CD8-positive, alpha-beta memory T cell (primary cell): ENCODE measurements at places on chromosomes 1 and 21.

DNA sequence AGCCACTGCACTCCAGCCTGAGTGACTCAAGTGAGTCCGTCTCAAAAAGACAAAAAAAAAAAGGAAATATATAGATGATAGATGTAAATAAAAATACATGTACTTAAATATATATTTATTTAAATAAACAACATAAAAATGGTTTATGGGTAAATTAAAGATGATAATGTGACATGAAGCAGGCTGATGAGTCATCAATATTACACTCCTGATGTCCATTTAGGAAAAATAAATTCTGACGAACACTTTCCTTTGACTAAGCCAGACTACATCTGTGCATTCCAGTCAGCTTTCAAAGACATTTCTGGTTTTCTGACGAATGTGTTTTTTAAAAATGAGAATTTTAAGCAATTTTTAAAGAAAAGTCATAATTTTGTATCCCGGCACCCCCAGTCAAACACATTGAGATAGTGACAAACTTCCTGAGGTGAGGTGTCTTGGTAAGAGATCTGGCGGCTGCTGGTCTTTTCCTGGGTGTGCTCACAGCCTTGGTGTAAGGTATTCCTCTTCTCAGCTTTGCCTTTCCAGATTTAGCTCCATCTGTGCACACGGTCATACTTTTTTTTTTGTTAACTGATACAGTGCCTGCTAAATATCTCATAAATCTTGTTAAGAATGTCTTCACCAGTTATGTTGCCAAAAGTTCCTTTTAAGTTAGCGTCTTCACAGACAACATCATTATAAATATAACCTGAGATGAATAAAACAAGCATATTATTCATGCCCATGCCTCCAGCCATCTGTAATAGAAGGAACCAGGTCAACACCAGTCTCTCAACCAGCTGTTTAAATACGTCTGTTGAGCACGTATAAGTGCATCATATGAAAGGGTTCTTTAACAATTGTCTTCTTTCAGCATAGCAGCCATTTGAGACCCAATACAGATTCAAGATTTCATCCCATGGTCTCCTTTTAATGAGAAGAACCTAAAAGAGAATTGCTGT lies 214.5 kb upstream of the PLD5 start:
- no peaks in the 10 kb centered on the region for H3K4me1 ChIP-seq
- no peak overlapping the region for H3K4me3 ChIP-seq
- no peak for DNase-seq
- H3K27ac ChIP-seq, result no peak overlapping the region
- no peaks in the 10 kb centered on the region for H3K27me3 ChIP-seq

DNA sequence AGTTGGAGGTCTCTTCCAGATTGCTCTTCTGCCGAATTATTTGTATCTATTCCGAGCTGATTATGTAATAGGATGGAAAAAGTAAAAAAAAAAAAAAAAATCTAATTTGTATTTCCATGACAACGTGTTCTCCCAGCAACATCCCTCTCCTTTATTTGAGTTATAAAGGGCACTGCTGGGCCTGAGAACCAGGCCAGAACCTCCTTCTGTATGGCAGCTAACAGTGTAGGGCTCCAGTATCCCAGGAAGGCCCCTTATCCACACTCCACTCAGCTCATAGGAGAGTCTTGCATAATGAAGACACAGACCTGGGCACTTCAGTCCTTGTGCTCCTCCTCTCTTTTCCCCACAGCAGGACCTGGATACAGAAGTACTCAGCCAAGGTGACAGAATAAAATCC lies 3.7 kb upstream of the IPO9 start:
- peaks cover 12% of the 10 kb centered on the region for H3K4me1 ChIP-seq
- H3K27ac ChIP-seq, result no peak overlapping the region
- DNase-seq, result no peak
- H3K27me3 ChIP-seq, result no peaks in the 10 kb centered on the region
- H3K4me3 ChIP-seq, result no peak overlapping the region
- no peaks in the 10 kb centered on the region for H3K36me3 ChIP-seq

GRCh38 chr1:197150336-197151005 lies 4.0 kb upstream of the ASPM start:
- H3K4me3 ChIP-seq, result no peak overlapping the region
- DNase-seq, result no peak
- H3K27me3 ChIP-seq, result no peaks in the 10 kb centered on the region
- H3K4me1 ChIP-seq, result no peaks in the 10 kb centered on the region

- no peak overlapping the region for H3K4me3 ChIP-seq
- DNase-seq, result no peak
- H3K27ac ChIP-seq, result no peak overlapping the region
- no peaks in the 10 kb centered on the region for H3K4me1 ChIP-seq
- H3K27me3 ChIP-seq, result no peaks in the 10 kb centered on the region
Observed at GRCh38 chr1:67818725-67819301, 14.5 kb downstream of the GNG12 start.

DNA sequence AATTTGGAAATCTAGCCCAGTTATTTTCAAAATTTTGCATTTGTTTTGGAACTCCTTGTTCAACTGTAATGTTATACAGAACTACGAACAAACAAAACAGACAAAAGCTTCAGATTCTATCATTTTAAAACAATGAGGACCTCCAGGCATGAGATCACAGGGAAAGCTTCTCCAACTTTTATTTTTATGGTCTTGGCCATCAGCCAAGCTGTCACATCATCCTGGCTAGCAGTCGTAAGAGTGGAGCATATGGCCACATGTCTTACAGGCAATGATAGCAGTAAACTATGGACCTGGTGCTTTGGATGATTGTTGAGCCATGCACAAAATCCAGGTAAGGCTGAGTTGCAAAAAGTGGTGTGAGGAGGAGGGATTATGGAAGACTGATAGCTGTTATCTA lies 299.6 kb downstream of the LMX1A start:
- DNase-seq, result no peak
- no peak overlapping the region for H3K27ac ChIP-seq
- H3K4me3 ChIP-seq, result no peak overlapping the region
- H3K36me3 ChIP-seq, result no peaks in the 10 kb centered on the region

DNA sequence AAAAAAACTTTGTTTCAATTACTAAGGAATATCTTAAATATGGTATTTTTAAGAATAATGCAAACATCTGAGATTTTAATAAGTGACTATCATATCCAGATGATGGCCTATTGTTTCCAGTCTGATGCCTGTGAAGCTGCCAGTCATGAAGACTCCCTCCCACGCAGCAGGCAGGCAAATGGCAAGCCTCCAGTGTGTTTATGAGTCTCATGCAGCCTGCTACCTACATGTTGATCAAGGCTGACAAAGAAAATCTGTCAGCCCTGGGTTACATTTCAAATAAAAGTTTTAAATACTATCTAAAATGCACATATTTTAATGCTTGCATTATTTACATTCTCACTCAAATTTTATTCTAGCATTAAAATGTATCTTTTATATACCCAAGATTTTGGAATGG lies 137.6 kb upstream of the RNPC3 start:
- DNase-seq, result no peak
- no peak overlapping the region for H3K27ac ChIP-seq

- H3K36me3 ChIP-seq, result no peaks in the 10 kb centered on the region
- no peaks in the 10 kb centered on the region for H3K4me1 ChIP-seq
- DNase-seq, result no peak
Observed at GRCh38 chr1:169338617-169339016, 29.0 kb downstream of the NME7 start.

DNA sequence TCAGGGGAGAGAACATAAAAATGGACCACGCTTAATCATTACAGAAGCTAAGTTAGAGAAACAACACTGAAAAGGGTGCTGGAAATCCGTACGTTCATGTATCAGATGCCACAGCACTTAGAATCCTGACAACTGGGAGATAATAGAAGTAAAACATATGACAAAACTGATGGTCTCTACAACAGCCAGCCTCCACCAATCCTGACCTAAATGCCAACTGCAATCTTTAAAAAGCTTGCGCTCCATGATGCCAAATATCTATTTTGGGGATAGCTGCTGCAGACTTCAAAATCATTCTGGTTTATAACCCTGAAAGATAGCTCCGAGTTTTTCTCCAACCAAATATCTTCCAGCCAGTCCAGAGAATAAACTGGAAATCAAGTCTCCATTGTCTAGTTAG lies 178.3 kb downstream of the RERE start:
- H3K36me3 ChIP-seq, result no peaks in the 10 kb centered on the region
- H3K27me3 ChIP-seq, result no peaks in the 10 kb centered on the region
- no peak overlapping the region for H3K27ac ChIP-seq
- no peaks in the 10 kb centered on the region for H3K4me1 ChIP-seq
- no peak overlapping the region for H3K4me3 ChIP-seq

DNA sequence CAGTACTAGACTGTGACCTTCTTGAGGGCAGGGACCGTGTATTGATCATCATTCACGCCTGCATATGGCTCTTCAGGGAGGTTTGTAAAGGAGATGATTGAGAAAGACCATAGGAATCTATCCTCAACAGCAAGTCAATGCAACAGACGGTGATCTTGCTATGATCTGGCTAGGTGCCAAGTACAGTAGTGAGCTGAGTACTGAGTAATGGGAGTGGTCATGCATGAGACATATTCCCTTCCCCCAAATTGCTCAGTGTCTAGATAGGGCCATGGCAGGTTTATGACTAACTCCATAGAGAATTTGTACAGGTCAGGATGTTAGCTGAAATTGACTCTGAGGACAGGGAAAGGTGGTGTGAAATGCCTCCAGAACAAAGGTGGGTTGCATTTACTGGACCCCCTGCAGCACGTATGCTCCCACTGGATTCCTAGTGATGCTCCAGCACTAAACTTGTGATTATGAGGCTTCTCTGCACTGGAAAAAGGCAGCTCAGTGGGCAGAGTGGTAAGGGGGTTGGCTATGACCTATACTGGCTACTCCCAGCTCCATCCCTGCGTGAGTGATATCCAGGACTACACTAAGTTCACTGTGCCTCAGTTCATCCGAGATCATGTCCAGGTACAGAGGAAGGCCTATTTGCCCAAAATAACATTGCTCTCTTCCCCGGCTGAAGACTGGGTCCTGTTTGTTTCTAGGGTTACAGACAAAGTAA lies 37.2 kb downstream of the KCNJ6 start:
- H3K27ac ChIP-seq, result no peak overlapping the region
- no peaks in the 10 kb centered on the region for H3K36me3 ChIP-seq
- DNase-seq, result no peak
- no peaks in the 10 kb centered on the region for H3K27me3 ChIP-seq
- no peaks in the 10 kb centered on the region for H3K4me1 ChIP-seq
- no peak overlapping the region for H3K4me3 ChIP-seq

GRCh38 chr1:29601021-29601420 lies 364.7 kb downstream of the PTPRU start:
- H3K27ac ChIP-seq, result no peak overlapping the region
- no peaks in the 10 kb centered on the region for H3K36me3 ChIP-seq

DNA sequence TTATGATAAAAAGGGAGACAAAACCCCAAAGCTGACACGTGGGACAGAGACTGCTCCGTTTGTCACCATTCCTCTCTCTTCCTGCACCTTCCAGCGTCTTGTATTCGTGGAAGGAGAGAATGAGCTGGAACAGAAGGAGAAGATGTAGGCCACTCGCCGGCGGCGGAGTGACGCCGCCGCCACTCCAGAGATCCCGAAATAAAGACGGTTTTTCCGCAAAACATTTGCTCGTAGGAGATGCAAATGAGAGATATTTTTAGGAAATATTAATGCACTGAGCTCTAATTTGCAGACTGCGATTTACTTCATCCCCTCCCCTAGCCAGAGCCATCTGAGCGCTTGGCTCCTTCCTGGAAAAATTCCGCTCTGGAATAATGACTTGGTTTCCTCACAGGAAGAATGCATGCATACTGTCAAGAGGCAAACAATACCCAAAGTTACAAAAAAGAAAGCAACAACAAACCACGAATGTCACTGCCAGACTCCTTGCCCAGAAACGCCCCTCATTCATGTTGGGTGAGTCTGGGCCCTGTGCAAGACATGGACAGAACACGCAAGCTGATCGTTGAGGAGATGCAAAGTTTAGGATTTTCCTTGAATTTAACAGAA lies 18.0 kb upstream of the ADARB1 start:
- no peak overlapping the region for H3K4me3 ChIP-seq
- H3K27me3 ChIP-seq, result peaks cover 19% of the 10 kb centered on the region
- H3K36me3 ChIP-seq, result no peaks in the 10 kb centered on the region
- no peak overlapping the region for H3K27ac ChIP-seq
- no peaks in the 10 kb centered on the region for H3K4me1 ChIP-seq

- no peak overlapping the region for H3K4me3 ChIP-seq
- H3K4me1 ChIP-seq, result no peaks in the 10 kb centered on the region
- no peaks in the 10 kb centered on the region for H3K27me3 ChIP-seq
- H3K27ac ChIP-seq, result no peak overlapping the region
- no peak for DNase-seq
- H3K36me3 ChIP-seq, result no peaks in the 10 kb centered on the region
Observed at GRCh38 chr21:25464275-25464674, 143.0 kb downstream of the MRPL39 start.

GRCh38 chr1:96882096-96882495 lies 160.5 kb downstream of the PTBP2 start:
- H3K4me3 ChIP-seq, result no peak overlapping the region
- no peaks in the 10 kb centered on the region for H3K4me1 ChIP-seq
- DNase-seq, result no peak
- H3K27me3 ChIP-seq, result no peaks in the 10 kb centered on the region

- no peaks in the 10 kb centered on the region for H3K4me1 ChIP-seq
- H3K36me3 ChIP-seq, result no peaks in the 10 kb centered on the region
- no peaks in the 10 kb centered on the region for H3K27me3 ChIP-seq
- no peak overlapping the region for H3K27ac ChIP-seq
- no peak overlapping the region for H3K4me3 ChIP-seq
- no peak for DNase-seq
Observed at GRCh38 chr1:204251286-204251685, 37.5 kb upstream of the GOLT1A start.

GRCh38 chr1:13813398-13814012 lies 113.5 kb downstream of the PRDM2 start:
- H3K27me3 ChIP-seq, result no peaks in the 10 kb centered on the region
- peaks cover 11% of the 10 kb centered on the region for H3K36me3 ChIP-seq
- peak; percentile 67 for DNase-seq
- no peak overlapping the region for H3K27ac ChIP-seq
- H3K4me3 ChIP-seq, result no peak overlapping the region

DNA sequence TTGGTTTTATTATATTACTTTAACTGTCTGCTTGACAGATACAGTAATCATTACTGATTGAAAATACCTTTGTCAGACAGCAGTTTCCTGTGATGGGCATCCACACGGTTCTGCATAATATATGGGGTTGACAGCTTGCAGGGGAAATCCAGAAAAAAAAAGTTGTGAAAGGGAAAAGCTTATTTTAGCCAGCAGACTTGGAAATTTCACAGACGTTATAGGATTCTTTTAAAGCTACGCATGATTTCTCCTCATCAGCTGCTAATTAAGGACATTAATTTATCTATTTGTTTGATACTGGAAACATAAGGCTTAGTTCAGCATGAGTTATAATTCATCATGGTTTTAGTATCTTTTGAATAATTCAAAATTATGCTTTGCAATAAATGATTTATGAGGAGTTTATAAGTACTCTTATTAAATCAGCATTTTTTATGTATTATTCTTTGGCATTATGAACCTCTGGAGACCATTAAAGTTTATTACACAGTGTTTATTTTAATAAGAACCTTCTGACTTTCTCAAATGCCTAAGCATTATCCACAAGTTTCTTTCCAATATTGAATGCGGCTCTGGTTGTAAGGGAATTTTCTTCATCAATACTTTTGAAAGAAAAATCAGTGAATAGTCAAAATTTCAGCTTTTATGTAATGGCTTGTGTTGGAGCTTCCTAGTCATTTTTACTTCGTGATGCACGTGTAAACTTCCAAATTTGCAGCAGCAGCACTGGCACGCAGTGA lies 235.3 kb upstream of the KCNK2 start:
- no peak overlapping the region for H3K27ac ChIP-seq
- H3K4me3 ChIP-seq, result no peak overlapping the region
- H3K36me3 ChIP-seq, result no peaks in the 10 kb centered on the region
- no peaks in the 10 kb centered on the region for H3K27me3 ChIP-seq
- no peak for DNase-seq
- no peaks in the 10 kb centered on the region for H3K4me1 ChIP-seq

- H3K4me1 ChIP-seq, result no peaks in the 10 kb centered on the region
- H3K27ac ChIP-seq, result no peak overlapping the region
- no peaks in the 10 kb centered on the region for H3K27me3 ChIP-seq
- no peaks in the 10 kb centered on the region for H3K36me3 ChIP-seq
Observed at GRCh38 chr1:40357625-40358024, 15.9 kb upstream of the SMAP2 start.
